ENCODE measurements at places on chromosomes 2 and 18.

DNA sequence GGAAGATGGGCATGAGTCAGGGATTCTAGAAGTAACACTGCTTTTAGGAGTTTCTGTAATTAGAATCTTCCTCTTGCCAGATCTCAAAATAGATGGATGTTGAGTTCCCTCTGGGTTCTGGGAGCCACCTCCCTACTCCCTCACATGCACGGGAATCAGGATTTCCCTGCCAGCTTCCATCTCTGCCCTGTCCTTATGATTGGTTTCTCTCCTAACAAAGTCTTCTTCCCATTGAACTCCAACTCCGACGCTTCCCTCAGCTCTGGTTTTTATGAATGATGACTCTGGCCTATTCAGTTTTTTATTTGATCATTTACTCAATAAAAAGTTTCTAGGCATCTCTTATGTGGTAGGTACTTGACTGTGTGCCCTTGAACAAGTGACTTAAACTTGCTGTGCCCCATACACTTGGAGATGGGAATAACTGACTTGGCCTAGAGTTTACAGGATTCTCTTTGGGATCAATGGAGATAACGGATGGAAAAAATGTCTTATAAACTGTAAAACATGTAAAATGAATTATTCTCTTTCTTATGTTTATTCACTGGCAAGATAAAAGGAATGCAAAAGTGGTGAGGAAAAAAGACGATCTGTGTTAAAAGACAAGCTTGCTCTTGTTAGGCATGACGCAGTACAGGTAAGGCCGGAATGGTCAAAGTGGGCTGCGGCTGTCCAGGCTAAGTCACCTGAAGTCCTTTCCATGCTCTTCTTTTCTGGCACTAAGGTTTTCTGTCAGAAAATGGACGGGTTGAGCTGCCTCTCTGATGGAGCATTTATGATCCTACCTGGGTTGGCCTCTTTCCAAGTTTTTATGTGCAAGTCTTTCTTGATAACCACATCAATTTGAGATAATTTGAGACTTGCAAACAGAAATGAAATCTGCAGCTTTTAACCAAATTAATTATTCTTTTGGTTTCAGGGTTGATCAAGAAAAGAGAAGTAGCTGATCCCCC lies 199.6 kb downstream of the MYCN start:
- DNase-seq, result no peak

DNA sequence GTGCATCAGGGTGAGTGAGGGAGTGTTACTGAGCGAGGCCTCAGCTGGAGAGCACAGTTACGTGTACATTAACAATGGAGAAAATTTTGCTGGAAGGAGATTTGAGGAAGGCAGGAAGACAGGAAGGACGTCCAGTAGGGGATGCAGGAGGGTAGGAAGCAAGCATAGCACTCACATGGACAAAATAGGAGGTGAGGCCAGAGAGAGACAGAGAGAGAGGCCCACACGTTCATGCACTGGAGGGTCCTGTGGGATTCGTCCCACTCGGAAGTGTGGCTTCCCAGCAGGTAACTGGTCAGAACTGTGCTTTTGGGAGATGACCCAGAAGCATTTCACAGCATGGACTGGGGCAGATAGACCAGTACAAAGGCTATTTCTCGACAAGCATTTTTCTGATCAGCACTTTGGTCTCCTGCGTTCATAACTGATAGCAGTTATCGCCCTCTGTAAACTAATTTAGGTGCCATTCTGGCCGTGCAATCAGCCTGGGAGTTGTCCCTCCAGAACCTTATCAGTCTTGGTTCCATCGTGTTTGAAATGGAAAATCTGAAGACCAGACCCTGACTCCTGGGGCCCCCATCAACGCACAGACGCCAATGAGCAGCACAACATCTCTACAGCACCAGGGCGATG lies 5.7 kb downstream of the LCT start:
- DNase-seq, result no peak

GRCh38 chr2:146415291-146415690 lies 1429.5 kb upstream of the ACVR2A start:
- DNase-seq, result no peak

DNA sequence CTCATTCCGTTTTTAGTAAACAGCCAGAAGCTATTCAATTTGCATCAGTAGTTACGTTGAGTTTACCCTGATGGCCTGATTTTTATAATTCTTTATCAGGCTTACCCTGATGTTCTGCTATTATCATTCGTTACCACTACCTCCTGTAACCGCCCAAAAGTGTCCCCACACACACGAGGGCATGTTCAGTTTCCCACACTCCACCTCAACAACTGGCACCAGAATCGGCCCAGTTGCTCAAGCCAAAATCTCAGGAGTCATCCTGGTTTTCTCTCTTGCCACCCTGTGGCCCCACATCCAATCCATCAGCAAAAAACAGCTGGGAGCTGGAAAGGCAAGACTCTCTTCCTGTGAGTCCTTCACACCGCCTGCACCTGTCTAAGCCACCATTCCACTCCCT lies 102.9 kb upstream of the RAB6C start:
- DNase-seq, result no peak

- no peak for DNase-seq
Observed at GRCh38 chr2:40113272-40113968, 334.4 kb upstream of the THUMPD2 start.

DNA sequence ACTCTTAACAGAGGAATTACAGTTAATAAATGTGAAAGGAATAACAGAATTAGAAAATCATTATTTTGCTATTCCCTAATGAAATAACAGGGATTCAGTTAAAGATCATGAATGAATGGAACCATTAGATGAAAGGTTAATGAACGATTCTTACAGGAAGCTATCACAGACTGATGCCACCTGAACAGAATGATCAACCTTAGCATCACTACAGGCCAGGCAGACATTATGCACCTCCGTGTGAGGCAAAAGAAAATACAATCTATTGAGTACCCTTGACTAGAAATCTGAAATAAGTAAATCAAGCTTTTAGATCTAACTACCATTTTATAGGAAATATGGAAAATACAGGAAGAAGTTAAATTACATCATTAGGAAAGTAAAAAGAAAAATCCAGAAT lies 10.4 kb downstream of the ROCK1 start:
- DNase-seq, result no peak

DNA sequence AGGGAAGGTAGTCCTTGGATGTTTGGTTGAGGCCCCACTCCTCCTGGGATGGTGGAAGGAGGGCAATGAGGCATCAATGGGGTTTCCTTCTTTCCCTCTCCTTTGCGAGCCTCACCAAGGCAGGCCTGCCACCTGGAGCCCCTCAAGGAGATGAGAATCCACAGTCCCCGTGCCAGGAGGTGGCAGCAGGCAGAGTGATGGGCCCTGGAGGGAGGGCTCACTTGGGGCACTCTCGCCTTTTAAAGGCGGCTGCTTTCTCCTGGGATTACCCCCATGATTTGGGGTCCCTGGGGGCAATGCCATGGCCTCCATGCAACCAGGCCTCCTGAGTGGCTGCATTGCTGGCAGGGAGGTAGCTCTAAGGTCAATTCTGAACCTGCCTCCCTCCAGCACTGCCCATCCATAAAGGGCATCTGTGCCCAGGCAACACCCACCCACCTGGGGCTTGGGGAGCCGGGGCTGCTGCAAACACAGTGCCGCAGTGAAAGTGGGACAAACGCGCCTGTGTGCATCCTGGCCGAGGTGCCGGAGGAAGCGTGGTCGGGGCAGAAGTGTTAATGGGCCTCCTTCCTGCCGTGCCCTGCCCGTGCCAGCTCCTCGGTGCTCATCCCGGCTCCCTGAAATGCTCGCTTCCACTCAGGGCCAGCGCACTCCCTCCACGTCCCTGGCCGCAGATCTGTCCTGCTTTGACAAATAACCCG lies 55.9 kb downstream of the ZFP36L2 start:
- DNase-seq, result no peak

DNA sequence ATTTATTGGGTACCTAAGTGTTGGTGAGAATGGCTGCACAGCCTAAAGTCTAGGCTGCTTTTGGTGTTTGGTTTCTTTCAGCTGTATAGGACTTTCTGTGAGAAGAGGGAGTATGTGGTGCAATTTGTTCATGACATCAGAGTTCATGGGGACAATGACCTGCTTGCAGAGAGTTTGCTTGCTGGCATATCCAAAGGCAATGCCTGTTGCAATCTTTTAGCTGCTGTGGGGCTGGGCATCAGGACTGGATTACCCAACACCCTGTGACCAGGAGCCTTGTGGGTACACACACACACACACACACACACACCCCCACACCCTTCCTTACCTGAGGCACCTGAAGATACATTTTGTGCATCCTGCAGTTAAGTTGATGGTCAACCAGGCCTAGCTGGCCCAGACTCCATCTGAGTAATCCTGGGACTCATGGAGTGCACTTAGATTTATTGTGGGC lies 68.4 kb downstream of the LIPG start:
- DNase-seq, result no peak

GRCh38 chr2:162233197-162233596 lies 10.0 kb downstream of the FAP start:
- DNase-seq, result no peak

DNA sequence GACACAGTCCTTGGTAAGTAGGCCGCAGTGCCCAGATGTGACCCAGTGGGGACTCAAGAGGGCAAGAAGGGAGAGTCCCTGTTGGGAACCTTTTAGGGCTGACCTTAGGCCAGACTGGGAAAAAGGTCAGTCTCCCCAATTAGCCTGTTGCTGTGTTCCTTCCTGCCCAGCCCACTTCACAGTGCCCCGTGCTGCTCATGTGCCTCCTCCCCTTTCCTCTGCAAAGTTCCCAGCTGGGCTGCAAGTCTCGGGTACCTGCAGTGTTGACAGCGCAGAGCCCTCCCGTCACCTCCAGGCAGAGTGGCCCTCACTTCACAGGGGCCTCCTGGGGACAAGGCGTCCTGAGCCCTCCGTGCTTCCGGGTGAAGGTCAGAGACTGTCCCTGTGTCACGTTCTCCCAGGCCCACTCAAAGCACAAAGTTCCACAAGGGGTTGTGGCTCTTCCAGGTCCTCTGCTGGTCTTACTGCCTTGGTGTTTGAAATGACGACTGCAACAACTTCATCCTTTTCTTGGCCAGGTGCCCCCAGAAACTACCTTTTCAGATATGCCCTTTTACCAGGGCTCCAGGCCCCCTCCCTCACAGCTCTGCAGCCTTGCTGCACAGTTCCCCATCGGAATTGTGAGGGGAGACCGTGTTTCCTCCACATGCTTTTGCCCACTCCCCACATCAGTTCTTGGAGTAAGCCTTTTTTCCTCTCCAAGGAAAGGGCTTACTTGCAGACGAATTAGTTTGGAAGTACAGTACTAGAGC lies 225.8 kb downstream of the ALPK2 start:
- no peak for DNase-seq

DNA sequence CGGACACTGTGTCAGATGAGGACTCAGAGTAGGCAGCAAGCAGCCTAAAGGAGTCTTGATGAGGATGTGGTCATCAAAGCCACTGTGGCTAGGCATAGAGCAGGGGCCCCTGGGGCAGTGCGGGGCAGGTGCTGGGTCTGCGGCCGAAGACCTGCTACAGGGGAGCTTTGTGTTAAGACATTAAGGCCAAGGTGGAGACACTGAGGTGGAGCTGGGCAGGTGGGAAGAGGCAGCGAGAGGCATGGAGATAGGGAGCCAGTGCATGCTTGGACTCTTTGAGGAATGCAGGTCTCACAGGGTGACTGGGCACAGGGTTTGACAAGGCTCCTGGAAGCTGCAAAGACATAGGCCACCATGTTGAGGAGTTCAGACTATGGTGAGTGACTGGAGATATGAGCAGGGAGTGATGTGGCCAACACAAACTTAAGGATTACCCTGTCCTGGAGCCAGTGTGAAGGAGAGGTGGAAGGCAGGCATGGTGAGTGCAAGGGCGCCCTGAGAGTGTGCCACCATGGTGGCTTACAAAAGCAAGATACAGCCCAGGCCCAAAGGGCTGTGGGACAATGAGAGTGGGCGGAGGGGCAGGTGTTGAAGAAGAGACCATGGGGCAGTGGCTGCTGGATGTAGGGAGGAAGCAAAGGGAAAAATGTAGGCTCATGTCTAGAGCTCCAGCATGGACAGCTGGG lies 450.9 kb upstream of the HS6ST1 start:
- DNase-seq, result no peak

- DNase-seq, result no peak
Observed at GRCh38 chr2:2191110-2191707, 139.9 kb downstream of the MYT1L start.

- no peak for DNase-seq
Observed at GRCh38 chr2:70596739-70597138, 43.1 kb upstream of the TGFA start.

DNA sequence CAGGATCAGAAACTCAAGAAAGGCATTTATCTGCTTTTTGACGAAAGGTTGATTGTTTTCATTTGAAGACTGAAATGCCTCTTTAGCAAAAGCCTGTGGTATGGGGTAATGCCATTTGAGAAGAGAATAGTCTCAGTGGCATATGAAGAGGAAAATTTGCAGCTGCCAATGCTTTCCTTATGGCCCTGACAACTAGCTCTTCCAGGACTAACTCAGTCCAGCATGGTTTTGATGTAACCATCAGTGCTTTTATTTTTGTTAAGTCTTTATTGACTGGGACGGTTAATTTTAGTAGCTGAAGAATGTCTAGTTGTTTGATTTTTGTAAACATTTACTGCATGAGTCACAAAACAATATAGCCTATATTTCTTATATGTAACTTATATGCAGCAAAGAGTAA lies 158.4 kb downstream of the LNPK start:
- DNase-seq, result no peak

DNA sequence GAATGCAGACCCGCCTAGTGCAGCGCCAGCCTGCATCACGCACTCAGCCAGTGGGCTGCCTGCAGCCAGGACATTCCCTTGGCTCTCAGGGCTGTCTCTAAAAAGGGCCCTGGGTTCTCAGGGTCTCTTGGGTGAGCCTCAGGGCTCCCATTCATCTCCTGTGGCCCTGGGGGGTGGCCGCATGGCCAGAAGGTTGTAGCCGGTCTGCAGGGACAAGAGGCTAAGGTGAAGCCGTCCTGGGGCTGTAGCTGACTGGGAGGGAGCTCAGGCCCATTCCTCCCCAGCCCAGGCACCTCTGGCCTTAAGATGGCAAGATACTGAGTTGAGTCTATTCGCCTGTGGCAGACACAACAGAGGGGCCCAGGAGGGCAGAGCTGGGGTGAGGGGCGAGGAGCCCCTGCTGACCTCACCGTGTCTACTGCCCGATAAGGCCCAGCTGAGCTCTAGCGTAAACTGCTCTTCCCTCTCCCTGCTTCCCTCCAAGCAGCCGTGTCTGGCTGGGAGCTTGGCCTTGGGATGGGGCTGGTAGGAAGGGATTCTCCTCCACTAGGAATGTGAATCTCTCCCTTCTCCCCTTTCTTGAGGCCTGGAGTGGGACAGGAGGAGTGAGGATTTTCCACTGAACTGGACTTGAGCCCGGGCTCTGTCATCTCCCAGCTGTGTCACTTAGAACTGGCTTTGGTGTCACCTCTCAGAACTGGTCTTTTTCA lies 37.9 kb downstream of the INHBB start:
- DNase-seq, result no peak

GRCh38 chr2:176206136-176206535 lies 17.7 kb downstream of the HOXD1 start:
- no peak for DNase-seq

DNA sequence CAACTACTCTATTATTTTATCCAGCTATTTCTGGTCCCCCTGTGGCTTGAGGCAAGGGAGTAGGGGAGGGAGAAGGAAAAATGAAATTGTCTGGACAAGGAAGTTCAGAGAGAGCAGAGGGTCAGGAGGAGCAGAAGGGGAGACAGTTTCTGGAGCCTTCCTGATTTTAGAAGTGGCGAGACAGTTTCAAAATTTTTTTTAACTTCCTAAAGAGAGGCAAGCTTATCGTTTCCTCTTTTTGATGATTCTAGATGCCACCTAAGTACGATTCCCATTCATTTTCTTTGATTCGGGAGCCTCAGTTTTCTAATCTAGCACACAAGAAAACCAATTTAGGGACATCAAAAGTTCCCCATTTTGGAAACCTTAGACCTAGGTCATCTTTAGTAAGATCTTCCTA lies 96.9 kb upstream of the B3GNT2 start:
- no peak for DNase-seq
